ENCODE measurements at places on chromosomes 7 and 10. TPM values are rescaled to one million over a fixed set of nuclear protein-coding genes. Genes with fewer than 3 reads are reported as not detected.

The PPP3CB gene
- polyA plus RNA-seq: 61.3 TPM

The PRKAR1B gene
- 38.9 TPM for polyA plus RNA-seq

The CLDN3 gene
- polyA plus RNA-seq: 69.2 TPM

The PKD2L1 gene
- polyA plus RNA-seq: not detected

The POLR2J3 gene
- 78.2 TPM for polyA plus RNA-seq

The SPACDR gene
- polyA plus RNA-seq: 1.9 TPM

The OR6V1 gene
- not detected for polyA plus RNA-seq
